ENCODE measurements at places on chromosomes 2 and 18.

DNA sequence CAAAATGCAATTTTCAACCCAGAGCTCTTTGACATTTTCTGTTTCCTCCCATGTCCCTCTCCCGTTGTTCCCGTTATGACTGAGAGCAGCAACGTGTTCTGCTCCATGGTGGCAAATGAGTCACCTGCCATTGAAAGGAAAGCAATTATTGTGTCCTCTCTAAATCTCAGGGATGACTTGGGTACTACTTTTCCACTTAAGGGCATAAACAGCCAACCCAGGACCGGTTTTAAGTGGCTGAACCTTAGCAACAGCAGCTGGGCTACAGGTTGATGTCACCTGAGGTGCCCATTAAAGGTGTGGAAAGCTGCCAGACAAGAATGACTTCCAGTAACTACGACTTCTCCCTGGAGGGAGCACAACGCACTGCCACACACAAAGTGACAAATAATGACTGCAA, 236.8 kb downstream of the NCKAP5 start:
- DNase-seq: peak; percentile 78

GRCh38 chr2:224584111-224584784, 915 bp downstream of the CUL3 start:
- no peak for DNase-seq

DNA sequence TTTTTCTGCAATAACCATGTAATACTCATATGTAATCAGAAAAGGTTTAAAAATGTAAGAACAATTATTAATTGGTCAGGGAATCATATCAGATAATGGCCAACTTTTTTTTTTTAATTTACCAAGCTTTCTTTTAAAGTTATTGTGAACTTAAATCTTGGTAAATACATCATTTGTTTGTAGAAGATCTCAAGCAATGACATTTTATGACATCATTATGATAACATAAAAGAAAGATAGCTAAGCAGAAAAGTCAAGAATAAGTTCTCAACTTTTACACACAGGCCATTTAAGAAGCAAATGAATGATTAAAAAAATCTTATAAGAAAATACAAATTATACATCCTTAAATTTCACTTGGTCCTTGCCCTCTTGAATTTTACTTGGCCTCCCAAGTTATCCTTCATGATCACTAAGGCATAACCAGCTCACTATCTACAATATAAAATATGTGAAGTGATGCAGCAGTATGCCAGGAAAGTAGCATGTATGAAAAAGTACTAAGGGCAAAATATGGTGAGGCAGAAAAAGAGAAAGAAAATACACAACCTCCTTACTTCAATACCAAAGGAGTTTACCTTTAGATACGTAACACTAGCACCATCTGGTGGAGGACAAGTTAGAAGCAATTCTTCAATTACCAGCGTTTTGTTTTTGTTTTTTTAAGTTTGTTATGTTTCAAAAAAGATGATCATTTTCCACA, 116.6 kb downstream of the SRBD1 start:
- DNase-seq: peak; percentile 56

DNA sequence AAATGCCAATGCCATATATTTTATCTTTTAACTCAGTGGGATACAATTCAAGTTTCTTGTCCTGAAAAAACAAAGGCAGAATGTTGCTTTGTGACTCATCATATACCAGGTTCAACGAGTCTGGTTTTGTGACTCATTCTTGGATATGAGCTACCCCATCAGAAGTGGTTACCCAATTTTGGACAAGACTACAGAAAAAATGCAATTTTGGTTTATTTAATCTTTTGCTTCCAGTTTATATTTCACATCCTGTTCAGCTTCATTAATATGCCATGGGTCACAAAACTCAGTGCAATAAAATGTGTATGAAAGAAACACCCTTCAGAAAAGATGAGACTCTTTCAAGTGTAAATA, 25.0 kb downstream of the FN1 start:
- DNase-seq: no peak

GRCh38 chr2:58614219-58614618, 373.1 kb upstream of the FANCL start:
- DNase-seq: no peak

- no peak for DNase-seq
Measured at GRCh38 chr2:26179446-26179913, 6.6 kb downstream of the GAREM2 start.

DNA sequence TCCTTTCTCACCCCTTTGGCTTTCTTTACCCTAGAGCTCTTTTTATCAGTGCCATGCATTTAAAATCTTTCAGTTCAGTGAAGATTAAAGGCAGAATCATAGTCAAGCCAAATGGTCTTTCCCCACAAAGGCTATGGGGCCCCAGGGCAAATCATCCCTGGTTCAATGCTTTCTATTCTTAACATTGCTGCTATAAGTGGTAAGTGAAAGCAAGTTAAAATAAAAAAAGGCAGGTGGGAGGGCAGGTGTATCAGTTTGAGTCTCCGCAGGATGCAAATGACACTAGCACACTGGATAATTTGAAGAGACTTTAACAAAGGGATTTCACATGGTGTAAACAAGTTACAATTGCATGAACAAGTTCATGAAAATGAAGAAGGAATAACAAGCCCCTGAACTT, 757.4 kb downstream of the SATB2 start:
- no peak for DNase-seq

- DNase-seq: no peak
Measured at GRCh38 chr2:217920879-217921603, 81.8 kb downstream of the TNS1 start.

GRCh38 chr2:152242787-152243472, 67.4 kb upstream of the STAM2 start:
- DNase-seq: no peak

- DNase-seq: no peak
Measured at GRCh38 chr2:107419191-107419590, 407.5 kb upstream of the RGPD4 start.

DNA sequence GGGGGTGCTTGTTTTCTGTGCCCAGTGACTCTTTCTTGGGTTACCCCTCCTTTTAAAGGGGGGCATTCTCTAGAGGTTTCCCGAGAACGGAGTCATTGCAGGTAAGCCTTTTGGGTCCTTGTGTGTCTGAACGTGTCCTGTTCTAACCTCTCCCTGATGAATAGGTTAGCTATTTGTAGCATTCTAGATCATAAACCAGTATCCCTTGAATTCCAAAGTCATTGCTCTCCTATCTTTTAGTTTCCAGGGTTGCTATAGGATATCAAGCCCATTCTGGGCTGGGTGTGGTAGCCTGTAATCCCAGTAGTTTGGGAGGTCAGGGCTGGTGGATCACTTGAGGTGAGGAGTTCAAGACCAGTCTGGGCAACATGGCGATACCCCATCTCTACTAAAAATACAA, 65.9 kb upstream of the YWHAQ start:
- no peak for DNase-seq

DNA sequence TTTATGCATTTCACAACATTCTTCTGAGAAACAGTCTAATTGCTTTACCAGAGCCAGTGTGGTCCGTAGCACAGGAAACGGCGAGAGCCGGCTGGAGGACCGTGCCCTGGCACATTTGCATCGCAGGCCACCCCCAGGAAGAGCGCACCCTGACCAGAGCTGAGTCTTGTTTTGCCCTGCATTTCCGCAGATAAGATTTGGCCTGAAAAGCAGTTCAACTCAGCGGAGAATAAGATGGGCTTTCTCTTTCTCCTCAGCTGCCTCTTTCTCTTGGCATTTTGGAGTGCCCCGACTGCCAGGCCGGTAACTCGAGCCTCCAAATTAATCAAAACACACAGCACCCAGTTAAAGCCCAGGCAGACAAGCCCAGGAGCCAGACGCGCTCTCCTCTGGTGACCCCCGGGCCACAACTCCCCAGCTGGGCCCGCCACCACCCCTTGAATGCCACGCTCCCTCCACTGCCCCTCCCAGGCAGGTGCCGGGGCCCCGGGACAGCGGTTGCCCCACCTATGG, 464 bp downstream of the COL4A4 start:
- DNase-seq: no peak

DNA sequence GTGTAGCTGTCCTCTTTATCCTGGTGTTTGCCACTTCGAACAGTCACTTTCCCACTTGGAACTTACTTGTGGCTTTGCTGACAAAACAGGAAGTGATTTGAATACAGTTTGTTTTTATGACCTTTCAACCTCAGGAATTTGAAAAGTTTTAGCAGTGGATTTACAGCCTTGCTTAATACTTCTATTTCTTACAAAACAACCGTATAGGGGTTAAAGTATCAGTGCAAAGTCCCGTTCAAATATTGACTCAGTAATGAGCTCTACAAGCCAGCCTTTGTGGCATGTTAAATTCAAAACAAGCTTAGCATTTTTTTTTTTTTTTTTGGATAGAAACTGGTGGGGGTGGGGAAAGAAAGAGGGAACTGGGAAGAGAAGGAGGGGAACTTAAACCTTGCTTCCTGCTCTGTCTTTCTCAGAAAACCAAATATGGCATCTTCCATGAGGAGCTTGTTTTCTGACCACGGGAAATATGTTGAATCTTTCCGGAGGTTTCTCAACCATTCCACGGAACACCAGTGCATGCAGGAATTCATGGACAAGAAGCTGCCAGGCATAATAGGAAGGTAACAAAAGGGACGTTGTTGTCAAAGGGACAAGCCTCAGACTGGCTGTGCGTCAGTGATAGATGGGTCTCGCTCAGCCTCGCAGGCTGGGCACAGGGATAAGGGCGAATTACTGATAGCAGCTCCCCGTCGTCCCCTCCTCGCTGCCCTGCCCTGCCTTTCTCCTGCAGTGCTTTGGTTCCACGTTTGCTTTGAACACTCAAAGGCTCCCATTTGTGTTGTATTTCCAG, at the start of gene HNMT:
Gene HNMT, plus strand, starts transcription at position 408 of the 793 bp plus-strand sequence. Its CDS starts 19 bp downstream, at position 427.
- peak; percentile 68 for DNase-seq

DNA sequence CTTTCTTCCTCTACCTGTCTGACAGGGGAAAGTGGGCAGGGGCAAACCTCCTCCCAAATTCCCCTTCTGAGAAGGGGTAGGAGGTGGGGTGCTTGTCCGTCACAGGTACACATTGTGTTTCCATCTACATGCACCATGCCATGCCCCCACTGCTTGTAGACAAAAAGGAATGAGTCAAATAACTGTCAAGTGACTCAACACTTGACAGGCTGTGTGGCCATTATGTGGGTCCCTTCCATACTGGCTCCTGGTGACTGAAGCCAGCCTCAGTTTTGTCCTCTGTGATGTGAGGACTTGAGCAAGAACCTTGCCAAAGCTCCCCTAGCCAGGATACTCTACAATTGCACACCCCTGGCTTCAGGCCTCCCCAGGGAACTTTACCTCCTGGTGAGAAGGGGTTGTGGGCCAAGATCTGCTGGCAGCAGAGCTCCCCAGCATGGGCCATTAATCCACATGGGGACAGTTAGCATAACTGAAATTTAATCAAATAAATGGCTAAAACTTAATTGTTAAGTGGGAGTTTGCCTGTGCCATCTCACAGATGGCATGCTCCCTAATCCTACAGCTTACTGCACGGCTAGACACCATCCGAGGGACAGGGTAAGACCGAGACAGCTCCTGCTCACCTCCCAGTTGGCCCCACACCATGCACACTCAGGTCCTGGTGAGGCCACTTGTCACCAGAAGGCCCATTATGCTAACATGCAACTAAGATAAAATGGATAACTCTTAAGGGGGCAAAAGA, 140.2 kb downstream of the BCL11A start:
- DNase-seq: no peak
